ENCODE measurements at places on chromosomes 5 and 9.

- DNase-seq = no peak
These were observed at the start of gene MAMDC2 for GRCh38 chr9:70043689-70044489. MAMDC2 (plus strand) TSS chr9:70043848; CDS start chr9:70044198, 350 bp downstream.

DNA sequence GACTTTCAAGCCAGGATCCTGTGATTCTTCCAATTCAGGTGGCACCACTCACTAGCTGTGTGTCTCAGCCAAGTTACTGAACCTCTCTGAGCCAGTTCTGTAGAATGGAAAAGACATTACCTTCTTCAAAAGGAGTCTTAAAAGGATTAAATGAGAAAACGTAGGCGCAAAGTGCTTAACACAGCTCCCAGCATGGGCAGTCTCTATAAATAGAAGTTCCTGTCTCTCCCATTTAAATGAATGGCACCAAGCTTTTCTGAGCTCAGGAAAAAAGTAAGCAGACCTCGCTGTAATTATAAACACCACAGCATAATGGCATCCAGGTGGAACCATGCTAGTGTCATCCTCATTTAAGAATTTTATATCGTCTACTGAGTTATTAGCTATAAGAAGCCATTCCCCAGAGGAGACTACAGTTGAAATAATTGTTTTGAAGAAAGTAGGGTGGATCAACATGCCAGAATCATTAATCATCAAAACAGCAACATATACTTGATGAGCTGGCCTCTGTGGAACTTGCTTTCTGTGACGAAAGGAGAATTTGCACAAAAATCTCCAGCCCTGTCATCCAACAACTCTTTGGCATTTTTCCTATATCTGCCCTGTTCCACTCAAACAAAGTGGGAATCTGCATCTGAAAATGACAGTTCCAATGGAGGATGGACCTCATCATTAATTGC is 188.9 kb downstream of the SPOCK1 start:
- DNase-seq = no peak

DNA sequence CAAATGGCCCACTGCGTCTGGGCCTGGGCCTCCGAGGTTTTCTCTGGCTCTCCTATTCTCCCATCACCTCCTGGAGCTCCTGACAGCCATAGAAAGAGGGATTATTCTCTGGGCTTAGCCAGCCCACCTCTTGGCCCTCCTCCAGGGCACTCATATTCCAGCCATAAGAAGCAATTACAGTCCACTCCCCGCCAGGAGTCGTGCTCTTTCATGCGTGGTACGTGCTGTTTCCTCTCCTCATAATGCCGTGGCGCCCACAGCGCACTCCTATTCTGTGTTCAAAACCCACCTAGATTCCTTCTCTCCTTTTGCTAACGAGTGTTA is 240.8 kb upstream of the ZNF462 start:
- DNase-seq = no peak

- DNase-seq = no peak
These were observed 11.9 kb downstream of the EHMT1 start for GRCh38 chr9:137630679-137631078.

GRCh38 chr5:87885758-87886157 is 382.9 kb downstream of the TMEM161B start:
- no peak for DNase-seq

DNA sequence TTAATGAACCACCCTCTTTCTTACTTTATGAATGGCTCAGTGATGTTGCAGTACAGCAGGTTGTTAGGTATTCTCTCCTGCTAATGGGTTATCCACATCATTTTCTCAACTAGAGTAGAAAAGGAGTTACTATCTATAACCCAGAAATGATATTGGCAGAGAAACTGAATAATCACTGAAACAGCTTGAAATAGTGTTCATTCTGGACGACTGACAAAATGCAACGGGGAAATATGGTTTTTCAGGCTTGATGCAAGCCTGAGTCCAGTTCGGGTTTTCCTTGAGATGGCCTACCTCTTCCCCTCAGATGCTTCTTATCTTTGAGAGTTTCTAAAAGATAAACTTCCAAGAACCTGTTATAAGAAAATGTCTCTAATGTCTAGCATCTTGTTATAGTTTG is 187.3 kb downstream of the RAB3C start:
- no peak for DNase-seq

DNA sequence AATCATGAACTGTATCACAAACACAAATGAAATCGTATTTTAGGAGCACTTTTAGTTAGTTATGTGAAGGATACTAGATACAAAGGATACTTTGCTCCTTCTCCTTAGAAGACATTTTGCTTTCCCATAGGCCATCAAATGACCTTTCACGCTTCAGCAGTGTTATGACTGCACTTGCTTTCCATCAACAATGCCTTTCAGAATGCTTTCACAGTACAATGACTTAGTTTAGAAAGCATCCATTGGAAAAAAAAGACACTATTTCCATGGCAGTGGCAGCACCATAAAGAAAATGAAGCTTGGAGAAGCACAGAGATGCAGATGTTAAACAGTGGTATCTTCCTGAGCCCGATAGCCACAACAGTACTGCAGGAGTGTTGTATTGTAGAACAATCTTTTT is 203.9 kb downstream of the PCSK1 start:
- DNase-seq = no peak

GRCh38 chr5:132313366-132313765 is 19.2 kb downstream of the SLC22A4 start:
- DNase-seq = no peak

DNA sequence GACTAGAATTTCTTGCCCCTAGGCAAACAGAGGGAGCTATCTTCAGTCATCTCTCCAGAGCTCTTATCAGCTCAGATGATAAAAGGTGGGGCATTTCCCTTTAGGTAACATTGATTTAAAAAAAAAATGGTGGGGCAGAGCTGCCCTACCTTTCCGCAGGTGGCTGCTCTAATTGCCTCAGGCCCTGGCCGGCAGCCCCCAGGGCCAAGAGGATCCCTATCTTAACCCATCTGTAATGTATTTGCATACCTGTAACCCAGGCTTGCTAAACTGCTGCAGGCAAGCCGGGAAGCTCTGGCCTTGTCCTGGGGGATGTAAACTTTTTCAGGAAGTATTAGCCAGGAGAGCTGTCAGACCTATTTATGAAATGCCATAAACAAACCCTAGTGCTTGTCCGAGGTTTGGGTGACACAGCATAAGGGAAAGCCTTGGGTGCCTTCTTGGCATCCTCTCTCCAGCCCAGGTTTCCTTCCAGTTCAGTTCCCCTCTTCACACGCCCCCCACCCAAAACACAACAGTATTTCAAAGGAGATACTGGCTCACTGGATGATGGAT is 20.9 kb upstream of the ZSWIM6 start:
- DNase-seq = no peak

DNA sequence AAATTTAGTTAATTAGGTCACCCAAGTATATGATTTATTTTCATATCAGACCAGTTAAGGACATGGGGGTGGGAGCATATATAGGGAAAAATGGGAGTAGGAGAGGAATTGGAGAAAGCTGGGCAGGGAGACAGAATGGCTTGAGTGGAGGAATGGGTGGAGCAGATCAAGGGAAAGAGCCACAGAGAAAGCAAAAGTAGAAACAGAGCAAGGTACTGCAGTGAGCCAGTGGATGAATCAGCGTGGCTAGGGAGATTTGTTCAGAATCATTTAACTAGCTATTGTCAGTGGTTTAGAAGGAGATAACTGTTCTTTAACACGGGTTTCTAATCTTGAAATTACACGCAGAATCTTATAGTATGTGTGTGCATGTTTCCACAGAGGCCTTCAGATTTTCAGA is 37.4 kb downstream of the SNX24 start:
- no peak for DNase-seq

DNA sequence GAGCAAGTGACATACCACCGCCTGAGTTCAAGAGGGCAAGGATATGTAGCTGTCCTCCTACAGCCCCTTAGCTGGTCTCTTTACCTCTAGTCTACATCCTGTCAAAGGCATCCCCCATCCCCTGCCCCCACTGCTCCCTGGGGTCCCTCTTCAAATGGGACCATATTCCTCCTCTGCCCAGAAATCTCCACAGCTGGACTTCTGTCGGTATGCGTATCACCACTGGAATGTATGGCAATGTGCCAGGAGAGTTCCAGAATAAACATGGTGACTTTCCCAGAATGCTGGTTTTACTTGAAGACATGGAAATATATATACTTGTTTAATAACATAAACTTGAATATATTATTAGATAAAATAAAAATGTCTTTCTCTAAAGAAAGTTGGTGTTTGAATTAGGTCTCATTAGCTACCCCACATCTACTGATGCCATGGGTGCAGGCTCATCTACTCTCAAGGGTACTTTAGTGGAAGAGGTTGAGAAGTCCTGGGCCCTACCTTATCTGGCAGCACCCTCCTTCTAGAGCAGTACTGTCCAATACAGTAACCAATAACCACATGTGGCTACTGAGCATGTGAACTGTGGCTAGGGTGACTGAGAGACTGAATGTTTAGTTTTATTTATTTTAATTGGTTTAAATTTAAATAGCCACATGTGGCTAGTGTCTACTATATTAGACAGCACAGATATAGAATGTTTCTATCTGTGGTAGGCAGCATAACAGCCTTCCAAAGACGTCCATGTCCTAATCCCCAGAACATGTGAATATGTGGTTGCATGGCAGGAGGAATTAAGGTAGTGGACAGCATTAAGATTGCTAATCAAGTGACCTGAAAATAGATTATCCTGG is 181.7 kb upstream of the SLC30A5 start:
- no peak for DNase-seq

GRCh38 chr5:114184006-114184405 is 177.9 kb upstream of the KCNN2 start:
- no peak for DNase-seq

- DNase-seq = no peak
These were observed 223.2 kb downstream of the TLR4 start for GRCh38 chr9:117927354-117927753.

DNA sequence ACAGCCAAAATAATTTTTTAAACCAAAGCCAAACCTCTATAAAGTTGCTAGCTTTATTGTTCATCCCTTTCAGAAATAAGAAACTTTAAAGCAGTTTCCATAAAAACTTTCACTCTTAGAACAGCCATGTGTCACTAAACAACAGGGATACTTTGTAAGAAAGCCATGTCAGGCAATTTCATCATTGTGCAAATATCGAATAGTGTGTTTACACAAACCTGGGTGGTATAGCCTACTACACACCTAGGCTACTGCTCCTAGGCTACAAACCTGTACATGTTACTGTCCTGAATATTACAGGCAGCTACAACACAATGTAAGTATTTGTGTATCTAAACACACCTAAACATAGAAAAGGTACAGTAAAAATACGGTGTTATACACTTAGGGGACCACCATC is 59.9 kb downstream of the TLE1 start:
- DNase-seq = no peak

DNA sequence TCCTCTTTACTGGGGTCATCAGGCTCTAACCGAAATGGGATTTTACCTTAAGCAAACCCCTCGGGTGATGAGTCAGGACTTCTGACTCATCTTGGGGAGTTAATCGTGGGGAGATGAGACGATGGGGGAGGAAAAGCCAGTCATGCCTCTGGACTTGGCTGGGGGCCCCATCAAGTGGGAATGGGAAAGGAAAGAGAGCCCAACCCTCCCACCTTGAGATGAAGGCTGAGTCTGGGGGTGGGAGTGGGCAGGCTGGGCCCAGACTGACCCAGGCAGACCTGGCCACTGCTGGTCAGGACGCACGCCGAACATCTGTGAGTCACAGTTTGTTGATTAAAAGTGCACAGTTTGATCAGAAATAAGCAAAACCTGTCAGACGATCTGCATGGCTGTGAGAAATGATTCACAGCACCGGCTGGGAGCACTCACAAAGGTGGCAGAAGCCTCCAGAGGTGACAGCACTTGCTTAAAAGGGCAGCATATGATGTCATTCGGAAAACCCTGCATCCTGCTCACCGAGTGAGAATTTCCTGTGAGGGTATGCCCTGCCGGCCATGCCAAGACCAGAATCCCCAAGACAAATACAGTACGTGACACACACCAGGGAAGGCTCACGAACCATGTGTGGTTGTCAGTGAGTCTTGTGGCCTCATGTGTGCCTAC is 50.0 kb upstream of the SLC25A51 start:
- DNase-seq = no peak

DNA sequence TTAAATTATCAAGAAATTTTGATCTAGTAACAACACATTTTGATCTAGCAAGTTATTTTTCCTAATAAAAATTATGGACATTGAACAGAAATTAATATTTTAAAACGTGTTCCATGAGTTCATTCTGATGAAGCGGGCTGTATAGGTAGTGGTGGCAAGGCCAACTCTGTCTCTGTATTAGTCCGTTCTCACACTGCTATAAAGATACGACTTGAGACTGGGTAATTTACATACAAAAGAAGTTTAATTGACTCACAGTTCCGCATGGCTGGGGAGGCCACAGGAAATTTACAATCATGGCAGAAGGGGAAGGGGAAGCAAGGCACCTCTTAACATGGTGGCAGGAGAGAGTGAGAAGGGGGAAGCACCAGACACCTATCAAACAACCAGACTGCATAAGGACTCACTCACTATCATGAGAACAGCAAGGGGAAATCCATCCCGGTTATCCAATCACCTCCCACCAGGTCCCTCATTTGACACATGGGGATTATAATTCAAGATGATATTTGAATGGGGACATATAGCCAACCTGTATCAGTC is 61.2 kb downstream of the TMEM232 start:
- DNase-seq = no peak

- no peak for DNase-seq
These were observed 47.1 kb downstream of the MAPKAP1 start for GRCh38 chr9:125659954-125660353.

DNA sequence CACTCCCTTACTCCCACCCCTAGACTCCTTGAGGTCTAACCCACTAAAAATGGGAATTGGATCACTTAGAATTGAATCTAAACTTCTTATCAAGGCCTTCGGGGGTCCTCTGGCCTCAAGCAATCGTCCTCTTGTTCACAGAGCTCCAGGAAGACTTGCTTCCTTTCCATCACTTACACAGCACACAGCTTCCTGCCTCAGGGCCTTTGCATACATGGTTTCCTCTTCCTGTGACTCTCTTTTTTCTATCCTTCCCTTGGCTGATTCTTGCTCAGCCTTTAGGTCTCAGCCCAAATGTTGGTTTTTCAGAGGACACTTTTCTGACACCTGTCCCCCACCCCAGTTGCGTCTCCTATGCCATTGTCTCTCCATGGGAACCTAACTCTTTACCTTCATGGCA is 50.0 kb upstream of the ALDH1B1 start:
- DNase-seq = no peak

DNA sequence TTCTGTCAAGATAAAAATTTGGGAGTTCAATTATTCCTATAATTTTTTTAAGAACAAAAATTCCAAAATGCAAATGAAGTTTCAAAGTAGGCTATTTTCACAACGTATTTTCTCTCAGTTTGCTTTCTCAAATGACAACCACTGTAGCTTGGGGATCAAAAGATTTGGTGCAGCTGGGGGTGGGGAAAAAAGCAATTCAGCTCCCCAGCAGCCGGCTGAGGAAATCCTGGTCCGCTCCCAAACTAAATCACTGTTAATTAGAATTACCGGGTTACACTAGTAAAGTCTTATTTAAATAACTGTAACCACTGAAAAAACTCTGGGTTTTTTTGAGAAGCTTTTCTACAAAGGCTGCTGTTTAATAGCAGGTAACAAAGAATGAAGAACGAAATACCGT is 5.7 kb downstream of the NR6A1 start:
- no peak for DNase-seq
